ENCODE measurements at places on chromosomes 2 and 18.

DNA sequence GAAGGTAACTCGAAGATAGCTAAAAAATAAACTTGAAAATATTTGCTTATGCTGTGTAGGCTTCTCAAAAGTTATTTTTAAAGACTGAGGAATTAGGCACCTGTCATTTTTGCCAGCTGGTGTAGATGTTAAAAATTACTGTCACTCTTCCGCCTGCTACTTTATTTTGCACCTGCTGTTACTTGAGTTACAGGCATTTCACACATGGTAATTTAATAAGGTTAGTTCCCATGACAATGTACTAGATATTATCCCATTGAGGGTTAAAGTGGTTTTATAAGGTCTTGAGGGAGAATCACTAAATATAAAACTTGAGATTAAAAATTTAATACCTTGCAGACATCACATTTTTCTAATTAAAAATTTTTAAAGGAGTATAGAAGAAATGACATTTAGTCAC lies 26.6 kb downstream of the MYL1 start:
- DNase-seq = no peak

DNA sequence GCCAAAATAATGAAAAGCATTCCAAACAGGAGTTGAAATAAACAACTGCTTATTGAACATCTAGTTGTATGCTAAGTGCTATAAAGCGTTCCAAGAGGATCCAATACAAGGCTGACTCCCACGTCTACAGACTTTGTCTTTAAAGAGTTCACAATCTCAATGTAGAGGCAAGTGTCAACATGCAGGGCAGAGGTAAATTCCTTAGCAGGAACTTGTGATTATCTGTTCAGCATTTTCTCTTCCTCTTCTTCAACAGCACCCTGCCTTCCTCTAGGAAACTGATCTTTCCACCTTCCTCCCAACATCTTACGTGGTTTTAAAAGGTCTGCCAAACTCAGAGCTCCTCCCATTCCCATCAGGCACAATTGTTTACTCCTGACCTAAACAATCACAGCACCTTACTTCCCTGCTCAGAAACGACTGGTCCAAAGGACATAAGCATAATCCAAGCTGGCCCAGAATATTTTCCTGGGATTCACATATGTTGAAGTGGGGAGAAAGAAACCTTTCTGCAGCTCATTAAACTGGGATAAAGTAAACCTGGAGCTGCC lies 83.9 kb downstream of the ITSN2 start:
- DNase-seq = no peak

GRCh38 chr2:172293952-172294351 lies 133.4 kb upstream of the ITGA6 start:
- no peak for DNase-seq

DNA sequence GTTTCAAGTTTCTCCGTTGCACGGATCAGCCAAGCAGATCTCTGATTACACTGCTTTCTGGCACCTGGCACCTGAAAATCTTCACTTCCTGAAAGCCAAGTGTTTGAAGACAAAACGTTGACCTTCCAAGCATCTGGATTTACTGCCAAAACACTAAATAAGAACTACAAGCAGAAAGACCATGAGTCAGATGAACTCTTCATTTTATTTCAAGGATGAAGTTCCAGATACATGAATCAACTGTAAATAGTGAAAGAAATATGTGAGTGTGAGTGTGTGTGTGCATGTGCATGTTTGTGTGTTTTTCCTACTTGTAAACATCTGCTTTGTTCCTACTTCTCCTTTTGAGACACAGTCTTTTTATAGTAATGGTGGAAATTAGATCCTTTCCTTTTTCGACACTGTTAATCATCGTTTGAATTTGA lies 60.0 kb upstream of the DTNA start:
- DNase-seq = no peak

GRCh38 chr2:204545861-204546735 lies 823 bp downstream of the PARD3B start:
- DNase-seq = no peak

- no peak for DNase-seq
These were observed 81.6 kb upstream of the NFU1 start for GRCh38 chr2:69518841-69519240.

DNA sequence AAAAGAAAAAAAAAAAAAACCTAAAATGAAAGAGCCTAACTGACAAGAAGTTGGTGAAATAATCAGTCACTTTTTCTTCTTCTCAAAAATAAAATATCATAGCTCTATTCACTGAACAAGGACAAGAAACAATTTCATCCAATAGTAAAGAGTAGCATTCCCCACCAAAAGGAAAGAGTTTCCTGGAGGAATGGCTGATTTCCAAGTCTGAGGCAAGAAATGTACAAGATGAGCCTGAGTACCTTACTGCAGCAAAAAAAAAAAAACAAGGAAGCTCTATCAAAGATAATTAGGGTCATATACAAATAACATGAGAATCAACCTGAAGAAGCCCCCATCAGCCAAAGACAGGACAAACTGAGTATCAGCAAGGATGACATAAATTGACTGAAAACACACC lies 11.5 kb downstream of the ROCK1 start:
- DNase-seq = no peak

DNA sequence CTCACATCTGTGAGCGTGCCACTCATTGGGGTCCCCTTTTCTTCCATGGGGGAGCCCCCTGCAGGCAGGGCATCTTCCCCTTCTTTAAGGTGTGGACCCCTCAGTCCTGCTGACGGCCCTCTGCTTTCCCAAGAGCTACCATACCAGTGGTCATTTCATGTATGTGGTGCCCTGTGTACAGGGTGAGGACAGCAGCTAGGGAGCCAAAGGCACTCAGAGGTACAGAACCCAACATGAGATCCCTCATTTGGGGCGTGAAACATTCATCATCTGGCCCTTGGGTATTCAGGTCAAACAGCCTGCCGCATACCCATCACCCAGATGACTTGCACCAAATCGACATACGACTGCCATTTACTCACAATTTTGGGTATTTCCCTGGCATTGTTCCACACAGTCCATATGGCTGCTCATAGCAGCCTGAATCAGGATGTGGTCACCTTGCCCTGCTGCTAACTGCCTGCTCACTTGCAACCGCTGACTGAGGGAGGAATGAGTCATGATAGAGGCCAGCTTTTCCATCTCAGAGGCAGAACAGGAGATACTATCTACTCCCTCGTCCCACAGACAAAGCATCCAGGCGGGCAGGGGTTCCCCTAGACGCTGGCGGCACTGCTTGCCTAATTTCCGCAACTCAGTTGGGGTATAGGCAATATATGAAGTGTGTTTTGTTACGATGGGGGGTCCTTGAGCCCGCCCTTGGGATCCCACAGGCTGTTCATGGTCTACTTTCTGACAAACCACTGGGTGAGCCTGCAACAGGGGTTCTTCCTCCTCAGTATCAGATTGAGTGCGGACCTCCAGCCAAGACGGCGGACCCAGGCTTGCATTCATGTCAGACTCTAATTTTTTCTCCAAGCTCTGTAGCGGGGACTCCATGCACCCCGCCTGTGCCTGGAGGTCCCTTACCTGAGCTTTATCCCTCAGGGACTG lies 228.6 kb downstream of the SATB2 start:
- no peak for DNase-seq

DNA sequence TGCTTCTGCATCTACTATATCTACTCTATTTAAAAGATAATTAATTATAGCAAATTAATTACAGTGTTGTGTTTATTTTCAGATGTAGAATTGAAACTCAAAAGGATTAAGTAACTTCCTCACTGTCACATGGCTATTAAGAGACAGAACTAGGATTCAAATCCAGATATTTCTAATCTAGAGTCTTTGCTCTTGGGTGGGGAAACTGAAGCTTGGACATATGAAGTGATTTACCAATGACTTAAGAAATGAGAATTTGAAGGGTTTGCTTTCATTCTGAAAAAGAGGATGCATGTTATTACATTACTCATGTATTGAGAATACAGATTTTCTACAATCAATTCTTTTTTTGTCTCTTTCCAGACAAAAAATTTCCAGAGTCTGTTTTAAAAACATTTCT lies 191.5 kb upstream of the SMAD7 start:
- DNase-seq = no peak

GRCh38 chr2:189163889-189164288 lies 15.7 kb downstream of the COL5A2 start:
- DNase-seq = no peak

DNA sequence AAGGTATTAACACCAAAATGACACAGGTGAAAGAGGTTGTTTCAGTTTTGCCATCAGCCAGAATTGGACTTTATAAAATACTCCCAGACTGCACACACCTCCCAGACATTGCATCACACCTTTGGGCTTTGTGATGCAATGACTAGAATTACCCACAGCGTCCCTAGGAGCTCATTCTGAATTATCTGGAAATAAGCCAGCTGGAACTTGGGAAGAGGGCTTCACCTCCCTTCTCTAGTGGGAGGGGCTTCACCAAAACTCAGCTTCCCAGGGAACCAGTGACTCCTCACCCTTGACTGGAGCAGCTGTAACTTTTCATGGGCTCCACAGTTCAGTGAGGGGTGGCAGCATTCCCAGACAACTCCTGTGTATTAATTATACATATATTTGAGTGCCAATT lies 83.1 kb upstream of the BZW1 start:
- no peak for DNase-seq

DNA sequence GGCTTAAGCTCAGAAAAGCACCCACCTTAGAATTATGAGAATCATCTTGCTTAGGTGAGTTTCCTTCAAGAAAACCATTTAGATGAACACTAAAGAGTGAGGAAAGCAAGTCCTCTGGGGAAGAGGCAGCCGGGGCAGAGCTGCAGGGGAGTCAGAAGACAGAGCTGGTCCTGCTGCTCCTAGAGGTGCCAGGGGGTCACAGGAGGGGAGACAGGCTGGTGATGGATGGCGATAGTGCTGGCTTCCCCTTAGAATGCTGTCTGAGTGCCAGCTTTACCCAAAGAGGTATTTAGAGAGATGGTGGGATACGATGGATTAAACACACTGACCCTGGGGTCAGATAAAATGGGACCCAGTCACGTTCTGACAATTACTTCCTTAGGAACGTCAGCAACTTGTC lies 269.4 kb downstream of the TDRD15 start:
- DNase-seq = no peak

GRCh38 chr2:231701456-231702373 lies 6.6 kb upstream of the PTMA start:
- DNase-seq = no peak

DNA sequence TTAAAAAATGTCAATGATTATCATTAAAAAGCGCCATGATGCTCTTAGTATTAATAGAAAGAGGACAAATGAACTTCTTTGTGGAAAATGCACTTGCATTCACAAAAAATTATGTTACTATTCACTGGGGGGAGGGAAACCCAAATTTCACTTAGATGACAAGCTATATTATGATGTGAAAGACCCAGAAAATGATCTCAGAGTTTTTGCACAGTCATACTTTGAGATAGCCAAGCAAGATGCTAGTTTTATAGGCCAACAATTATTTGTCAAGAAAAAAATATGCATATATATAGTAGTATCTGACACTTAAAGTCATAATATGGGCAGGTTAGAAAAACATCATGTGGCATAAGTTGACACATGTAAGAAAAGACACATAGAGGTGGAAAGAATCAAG lies 31.6 kb downstream of the COL5A2 start:
- DNase-seq = no peak

DNA sequence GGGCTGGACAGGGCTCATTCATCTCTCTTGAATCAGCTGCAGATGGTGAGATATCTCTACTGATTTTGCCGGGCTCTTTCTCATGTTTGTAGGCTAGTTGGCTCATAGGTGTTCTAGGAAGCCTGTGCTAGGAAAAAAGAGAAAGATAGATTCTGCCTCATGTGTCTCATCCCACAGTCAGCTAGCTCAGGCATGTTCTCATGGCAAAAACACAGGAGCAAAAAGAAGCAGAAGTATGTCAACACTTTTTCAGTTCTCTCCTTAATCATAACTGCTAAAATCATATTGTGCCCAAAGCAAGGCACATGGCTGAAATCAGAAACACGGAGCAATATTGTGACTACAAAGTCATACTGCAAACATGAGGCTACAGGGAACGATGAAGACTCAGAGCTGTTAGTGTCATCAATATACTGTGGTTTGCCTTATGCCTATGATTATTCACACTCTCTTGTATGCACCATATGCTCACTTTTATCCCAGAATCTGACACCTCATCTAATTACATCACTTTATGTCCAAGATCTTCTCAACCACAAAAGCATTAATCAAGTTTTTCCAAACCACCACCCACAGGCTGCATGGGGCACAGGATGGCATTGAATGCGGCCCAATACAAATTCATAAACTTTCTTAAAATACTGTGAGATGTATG lies 571.9 kb upstream of the CNTNAP5 start:
- DNase-seq = no peak

- no peak for DNase-seq
These were observed 19.5 kb upstream of the FAHD2A start for GRCh38 chr2:95382686-95383634.

GRCh38 chr2:152559008-152559407 lies 158.3 kb downstream of the PRPF40A start:
- DNase-seq = no peak

DNA sequence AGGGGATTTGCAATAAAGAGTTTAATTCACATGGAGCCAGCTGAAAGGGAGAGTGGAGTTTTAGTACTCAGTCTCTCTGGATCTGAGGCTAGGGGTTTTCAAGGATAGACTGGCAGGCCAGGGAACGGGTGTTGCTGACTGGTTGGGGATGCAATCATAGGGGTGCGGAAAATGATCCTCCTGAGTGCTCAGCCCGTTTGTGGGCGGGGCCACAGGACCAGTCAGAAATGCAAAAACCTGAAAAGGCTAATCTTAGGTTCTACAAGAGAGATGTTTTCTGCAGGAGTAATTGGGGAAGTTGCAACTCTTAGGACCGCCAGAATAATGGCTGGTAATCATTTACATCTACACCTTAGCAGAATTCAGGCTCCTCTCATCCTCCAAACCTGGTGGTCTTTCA lies 2.5 kb downstream of the NFU1 start:
- DNase-seq = no peak

DNA sequence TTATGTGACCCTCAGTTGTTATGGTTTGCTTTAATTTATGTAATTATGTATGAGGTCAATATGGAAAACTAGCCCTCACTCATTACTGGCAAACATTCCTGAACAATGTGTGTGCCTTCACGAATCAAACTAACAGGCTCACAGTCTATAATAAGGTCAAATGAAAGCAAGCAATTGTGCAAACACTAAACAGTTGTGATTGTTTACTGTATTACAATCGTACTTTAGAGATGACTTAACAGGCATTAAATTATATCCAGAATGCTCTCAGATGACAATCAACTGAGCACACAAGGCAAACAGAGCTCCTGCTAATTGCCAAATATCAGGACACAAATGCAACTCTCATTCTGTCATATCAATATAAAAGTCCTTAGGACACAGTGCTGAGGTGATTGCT lies 29.5 kb downstream of the COL5A2 start:
- no peak for DNase-seq

- DNase-seq = no peak
These were observed 63.7 kb upstream of the ZCCHC2 start for GRCh38 chr18:62458868-62459716.

- DNase-seq = no peak
These were observed 88.7 kb downstream of the DYM start for GRCh38 chr18:49371786-49372185.

DNA sequence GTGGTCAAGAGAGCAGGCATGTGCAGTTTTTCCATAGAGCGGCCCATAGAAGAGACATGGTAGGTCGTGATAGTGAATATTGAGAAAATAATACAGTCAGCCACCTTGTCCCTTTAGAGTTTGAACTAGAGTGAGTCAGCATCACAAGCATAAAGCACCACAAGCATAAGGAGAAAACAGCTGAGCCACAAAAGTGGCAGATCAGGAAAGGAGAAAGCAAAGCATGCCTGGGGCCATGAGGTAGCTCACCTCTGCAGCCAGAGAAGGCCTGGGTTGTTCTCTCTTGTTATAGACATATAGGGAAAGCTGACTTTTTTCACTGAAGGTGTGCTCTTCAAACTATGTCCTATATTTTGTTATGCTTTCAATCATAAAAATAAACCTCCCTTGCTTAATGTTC lies 879.0 kb downstream of the DSC3 start:
- DNase-seq = no peak
